ENCODE measurements at places on chromosomes 5 and 9.
A peak's percentile ranks its signal among the peaks of the same experiment; 100 is the strongest.

DNA sequence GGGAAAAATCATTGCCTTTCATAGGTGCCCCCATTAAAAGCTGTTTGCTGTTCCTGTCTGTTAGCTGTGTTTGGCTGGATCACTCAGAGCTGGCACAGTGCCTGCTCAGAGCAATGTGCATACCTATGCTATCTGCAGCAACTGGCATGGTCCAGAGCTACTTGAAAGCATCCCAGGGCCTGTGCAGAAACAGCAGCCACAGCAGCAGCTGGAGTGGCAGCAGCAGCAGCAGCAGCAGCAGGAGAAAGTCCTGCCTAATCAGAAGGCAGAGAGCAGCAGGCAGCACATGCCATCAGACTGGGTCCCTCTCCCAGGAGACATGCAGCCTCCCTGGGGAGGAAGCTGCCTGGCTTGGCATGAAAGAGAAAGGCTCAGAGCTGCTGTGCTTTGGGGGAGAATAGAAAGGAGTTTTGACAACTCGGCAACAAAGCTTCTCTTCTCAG is 243.8 kb upstream of the WWC1 start:
- no peak for DNase-seq

- DNase-seq: peak; percentile 75
These were observed 1.7 kb upstream of the POMT1 start for GRCh38 chr9:131500939-131501541.

- no peak for DNase-seq
These were observed 16.4 kb downstream of the LNPEP start for GRCh38 chr5:96952118-96952750.

DNA sequence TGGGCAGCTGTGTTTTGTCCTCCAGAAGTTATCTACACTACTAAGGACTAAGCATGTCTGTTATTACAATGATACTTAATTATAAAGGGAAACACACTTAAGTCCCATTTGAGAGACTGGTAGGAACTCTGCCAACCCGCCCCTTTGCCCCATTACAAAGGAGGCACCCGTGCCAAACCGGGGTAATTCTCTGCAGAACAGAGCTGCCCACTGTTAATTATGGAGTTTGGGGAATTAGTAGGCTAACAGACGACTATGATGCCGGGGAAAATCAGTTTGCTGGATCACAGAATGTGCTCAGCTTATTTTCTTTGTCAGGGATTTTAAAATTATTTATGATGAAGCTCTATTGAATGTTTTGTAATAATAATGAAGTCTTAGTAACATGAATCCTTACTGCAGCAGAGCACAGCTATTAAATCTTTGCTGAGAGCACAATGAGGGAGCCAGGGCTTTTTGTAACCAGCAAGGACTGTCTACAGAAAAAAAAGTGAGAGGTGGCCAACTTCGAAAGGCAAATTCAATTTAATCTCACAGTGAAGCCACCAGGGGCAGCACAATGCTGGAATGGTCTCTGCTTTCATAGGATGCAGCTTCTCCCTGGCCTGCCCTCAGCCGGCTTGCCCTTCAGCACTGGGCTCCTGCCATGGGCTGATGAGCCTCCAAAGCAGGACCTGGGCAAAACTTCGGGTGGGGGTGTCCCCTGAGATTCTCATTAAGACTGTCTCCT is 134.5 kb downstream of the GNAQ start:
- DNase-seq: no peak

DNA sequence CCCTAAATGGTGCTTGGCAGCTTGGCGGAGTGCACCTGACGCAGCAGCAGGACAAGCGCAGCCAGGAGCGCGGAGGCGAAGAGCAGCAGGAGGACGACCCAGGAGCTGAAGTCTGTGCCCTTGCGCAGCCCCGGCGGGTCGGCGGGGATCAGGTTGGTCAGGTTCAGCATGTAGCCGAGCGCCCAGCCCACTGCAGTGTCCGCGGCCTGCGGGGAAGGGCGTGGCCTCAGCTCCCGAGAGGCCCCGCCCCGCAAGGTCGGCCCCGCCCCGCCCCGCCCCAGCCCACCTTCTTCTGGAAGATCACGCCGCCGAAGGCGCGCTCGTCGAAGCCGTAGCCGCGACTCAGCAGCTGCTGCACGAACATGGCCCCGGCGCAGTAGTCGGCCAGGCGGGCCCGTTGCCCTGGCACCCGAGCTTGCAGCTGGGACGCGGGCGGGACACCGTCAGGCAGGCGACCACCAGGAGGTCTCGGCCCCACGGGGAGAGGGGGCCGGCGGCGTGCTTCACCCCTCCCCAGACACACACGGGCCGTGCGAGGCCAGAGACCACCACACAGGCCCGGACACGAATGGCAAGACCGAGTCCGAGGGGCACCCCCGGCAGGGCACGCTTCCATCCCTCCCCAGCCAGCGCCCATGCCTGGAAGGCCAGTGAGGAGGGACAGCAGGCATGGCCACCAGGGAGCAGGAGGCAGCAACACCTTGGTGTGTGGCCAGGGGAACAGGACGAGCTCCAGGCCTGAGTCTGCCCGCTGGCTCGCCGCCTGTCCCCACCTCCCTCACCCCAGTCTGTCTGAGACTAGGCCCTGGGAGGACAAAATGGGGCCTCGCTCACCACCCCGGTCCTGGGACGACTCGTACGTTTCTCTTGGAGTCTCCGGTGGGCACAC is 2.9 kb upstream of the NPDC1 start:
- no peak for DNase-seq

DNA sequence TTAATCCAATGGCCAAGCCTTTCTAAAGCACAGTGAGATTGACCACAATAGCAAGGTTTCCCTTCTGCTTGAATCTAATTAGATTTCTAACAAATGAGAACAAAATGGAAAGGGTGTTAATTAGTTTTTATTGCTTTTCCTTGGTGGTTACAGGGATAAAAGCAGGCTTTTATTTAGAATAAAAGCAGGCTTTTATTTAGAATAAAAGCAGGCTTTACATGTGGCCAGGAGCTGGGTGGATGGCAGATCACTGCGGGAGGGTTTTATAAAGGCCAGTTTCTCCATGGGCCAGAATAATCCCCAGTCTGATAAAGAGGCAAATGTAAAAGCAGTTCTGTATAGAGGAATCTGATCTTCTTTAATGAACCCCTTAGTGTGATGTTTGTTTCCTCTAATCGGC is 470.2 kb downstream of the TMEM232 start:
- no peak for DNase-seq

DNA sequence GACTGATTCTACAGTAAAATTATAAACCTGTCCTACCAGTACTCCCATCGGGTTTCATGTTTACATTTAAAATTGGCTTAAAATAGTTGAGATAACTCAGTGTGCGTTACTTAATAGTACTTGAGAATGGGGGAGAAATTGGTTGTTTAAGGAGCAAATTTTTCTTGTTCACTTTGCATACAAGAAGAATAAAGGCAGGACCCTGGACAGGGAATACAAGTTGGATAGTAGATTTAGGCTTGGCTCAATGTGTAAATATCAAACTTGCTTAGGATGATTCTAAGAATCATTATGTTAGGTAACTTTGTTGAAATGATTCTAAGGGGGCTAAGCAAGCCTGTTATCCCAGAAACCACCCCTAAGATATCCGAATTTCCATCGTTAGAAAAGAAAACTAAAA is 448.4 kb upstream of the TLE4 start:
- no peak for DNase-seq

GRCh38 chr9:114270120-114270975 is 52.5 kb upstream of the ORM1 start:
- DNase-seq: no peak

DNA sequence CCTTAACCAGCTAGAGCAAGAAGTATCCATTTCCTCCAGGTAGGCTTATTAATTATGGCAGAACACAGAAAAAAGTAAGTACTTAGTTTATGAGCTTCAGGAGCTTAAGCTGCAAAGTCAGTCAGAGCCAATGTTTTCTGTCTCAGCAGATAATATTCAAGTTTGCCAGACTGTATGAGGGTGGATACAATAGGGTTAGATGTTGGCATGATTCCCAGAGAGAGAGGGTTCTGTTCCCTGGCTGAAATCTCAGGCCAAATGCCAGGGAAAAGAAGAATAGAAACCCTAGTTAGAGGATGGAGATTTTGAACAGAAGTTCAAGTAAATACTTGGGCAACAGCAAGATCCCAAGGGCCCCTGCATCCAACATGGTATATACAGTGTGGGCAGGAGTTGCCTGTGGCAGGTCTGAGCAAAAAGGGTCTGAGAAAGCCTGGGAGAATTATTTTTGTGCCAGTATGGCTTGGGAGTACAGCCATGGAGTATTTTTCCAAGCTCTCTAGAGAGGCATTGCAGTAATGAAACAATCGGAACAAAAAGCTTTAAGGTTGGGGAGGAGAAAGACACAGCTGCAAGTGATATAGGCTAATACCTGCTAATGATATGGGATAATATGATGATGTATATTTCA is 31.0 kb upstream of the ISOC1 start:
- no peak for DNase-seq

GRCh38 chr5:80618438-80618837 is 36.0 kb upstream of the MSH3 start:
- DNase-seq: no peak

DNA sequence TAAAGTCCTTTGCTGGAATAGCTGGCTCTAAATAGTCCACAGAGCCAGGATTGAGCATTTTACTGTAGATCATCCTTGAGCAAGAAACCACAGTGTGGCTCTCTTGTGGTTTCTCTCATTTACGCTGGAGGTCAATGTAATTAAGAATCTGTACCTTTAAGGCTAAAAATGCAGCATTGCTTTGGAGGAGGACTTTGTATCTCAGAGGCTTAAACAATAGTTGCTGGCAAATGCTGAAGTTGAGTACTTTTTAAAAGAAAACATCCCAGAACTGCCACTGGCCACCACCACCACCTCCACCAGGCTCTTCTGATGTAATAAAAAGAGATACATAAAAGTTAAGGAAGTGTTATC is 177.3 kb upstream of the ADAMTSL1 start:
- DNase-seq: no peak

- DNase-seq: no peak
These were observed 10.6 kb downstream of the NIPAL4 start for GRCh38 chr5:157470631-157471030.

- no peak for DNase-seq
These were observed 64.1 kb downstream of the SMIM23 start for GRCh38 chr5:171849585-171850323.

- no peak for DNase-seq
These were observed 275.2 kb downstream of the CDH9 start for GRCh38 chr5:26763215-26763614.

DNA sequence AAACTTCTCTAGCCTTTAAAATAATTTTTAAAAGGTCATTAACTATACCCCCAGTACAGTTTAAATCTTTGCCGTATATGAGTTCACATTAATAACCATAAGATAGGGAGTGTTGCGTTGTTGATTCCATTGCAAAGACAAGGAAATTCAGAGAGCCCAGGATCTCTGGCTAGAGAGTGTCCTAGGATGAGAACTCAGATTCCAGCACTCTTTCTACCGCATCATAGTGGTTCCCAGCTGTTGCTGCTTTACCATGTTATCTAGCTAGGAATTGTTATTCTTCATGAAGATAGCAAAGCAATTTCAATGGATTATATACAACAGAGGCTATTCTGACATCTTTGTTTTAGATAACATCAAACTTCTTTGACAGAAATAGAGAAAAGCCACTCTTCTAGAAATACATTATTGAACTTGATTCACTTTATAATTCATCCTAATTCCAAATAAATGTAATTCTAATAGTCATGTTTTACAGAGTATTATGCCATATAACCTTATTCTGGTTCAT is 78.4 kb upstream of the IL7R start:
- no peak for DNase-seq

DNA sequence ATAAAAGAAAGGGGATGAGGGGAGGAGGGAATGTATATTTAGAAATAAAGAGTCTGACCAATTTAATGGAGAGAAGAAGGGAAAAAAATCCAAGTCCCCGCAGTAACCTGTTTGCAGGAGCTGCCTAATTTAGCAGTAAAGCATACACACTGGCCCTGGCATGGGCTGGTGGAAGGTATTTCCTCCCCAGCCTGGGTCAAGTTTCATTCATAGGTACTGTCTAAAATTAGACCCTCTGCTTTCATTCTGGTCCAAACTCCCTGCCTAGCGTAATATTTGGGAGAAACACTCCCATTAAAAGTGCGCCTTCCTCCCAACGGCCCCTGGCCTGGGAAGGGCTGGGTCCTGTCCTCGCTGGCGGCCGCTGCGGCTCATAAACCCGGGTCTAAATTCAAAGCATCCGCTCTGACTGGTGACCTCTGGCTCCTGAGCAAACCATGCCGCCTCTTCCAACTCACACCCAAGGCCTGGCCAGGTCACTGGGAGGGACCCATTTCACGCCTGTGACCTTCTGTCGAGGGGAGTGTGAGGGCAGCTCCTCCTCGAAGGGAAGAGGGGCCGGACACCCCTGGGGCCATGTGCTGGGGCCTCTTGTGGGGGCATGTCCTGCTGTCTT is 123.2 kb downstream of the FGF18 start:
- DNase-seq: no peak

DNA sequence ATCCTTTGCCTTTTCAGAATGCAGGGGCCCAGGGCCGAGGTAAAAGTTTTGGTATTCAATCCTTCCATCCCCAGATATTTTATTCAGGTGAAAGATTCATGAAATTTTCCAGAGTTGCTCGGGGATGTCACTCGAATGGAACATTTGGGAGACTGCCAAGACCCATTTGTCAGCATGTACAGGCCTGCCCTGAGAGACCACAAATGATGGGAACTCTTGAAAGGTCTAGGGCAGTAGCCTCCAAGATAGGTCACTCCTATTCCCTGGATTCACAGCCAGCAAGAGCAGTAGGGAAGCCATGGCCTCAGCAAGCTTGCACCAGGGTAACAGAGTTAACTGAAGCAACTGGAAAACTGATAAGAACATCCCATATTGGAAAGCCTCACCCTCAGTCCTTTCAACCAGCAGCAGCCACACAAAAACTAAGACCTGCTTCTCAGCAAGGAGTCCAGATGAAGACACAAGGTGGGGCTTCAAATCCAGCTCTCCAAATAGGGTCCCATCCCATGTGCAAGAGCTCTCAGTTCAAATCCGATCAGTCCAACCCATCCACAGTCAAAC is 12.5 kb downstream of the CARD6 start:
- DNase-seq: no peak

GRCh38 chr5:60340326-60340725 is 359.6 kb downstream of the DEPDC1B start:
- DNase-seq: no peak

- no peak for DNase-seq
These were observed 14.0 kb downstream of the GRIN1 start for GRCh38 chr9:137152844-137153405.

DNA sequence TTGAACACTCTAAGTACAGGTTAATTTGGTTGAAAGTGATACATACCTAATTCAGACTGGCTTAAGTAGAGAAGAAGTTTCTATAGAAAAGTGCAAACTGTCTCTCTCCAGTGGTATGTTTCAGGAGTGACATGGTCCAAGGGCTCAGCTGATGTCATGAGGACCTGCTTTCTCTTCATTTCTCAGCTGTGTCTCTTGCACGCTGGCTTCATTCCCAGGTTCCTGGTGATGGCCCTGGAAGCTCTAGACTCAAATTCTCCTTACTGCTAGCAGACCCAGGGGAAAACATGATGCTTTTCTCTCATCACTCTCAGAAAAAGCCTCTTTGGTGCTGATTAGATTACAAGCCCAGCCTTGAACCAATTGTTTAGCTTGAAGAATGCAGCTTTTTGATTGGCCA is 211.9 kb upstream of the CLINT1 start:
- no peak for DNase-seq

- no peak for DNase-seq
These were observed 265.0 kb upstream of the ZNF608 start for GRCh38 chr5:125011419-125011818.

- DNase-seq: no peak
These were observed 8.3 kb downstream of the HNRNPH1 start for GRCh38 chr5:179615203-179615602.

GRCh38 chr5:36240779-36241630 is 720 bp downstream of the NADK2 start:
- peak; percentile 56 for DNase-seq

Measured in stimulated activated CD4-positive, alpha-beta T cell treated with anti-CD3 and anti-CD28 coated beads, Interleukin-15, amount 100 ng/mL, for 24 hours (primary cell).